T-helper 17 cell (primary cell): ENCODE measurements at places on chromosomes 1 and 21.

- DNase-seq: no peak
These were observed 4.1 kb downstream of the RWDD3 start for GRCh38 chr1:95237981-95238703.

- no peak for DNase-seq
These were observed 33.9 kb upstream of the IPO9 start for GRCh38 chr1:201795066-201795465.

DNA sequence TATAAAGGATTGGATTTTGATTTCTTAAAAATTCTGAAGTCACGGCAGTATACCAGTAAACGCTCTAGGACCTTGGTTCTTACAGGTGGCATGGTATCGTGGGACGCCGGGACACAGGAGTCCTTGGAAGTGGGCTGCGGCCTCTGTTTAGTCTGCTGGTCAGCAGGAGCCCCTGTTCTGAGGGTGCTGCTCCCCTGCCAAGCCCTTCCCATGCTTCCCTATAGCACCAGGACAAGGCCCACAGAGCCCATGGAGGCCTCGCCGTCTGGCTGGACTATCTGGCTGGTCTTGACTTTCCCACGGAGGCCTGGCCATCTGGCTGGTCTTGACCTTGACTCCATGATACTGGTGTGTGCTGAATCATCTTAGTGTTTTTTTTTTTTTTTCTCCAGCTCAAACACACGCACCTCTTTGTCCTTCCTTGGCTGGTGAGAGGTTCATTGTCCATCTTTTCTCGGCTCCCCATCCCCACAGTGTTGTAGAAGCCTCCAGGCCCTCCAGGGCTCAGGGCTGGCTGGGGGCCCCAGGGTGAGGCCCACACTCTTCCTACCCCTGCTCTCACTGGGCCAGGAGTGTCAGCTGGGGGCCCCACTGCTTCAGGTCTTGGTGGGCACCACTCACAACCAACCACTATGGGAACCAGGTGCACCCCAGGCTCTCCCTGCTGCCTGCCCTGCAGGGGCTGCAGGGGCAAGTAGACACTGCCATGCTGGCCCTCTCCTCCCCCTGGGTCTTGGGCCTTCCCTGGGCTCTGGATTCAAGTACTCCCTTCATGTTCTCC lies 16.5 kb upstream of the TTC34 start:
- DNase-seq: no peak

- no peak for DNase-seq
These were observed 3.3 kb upstream of the EPHA2 start for GRCh38 chr1:16158993-16159831.

GRCh38 chr1:246218686-246219085 lies 288.4 kb downstream of the SMYD3 start:
- DNase-seq: no peak

- no peak for DNase-seq
These were observed 49.4 kb downstream of the WDR4 start for GRCh38 chr21:42829954-42830353.

DNA sequence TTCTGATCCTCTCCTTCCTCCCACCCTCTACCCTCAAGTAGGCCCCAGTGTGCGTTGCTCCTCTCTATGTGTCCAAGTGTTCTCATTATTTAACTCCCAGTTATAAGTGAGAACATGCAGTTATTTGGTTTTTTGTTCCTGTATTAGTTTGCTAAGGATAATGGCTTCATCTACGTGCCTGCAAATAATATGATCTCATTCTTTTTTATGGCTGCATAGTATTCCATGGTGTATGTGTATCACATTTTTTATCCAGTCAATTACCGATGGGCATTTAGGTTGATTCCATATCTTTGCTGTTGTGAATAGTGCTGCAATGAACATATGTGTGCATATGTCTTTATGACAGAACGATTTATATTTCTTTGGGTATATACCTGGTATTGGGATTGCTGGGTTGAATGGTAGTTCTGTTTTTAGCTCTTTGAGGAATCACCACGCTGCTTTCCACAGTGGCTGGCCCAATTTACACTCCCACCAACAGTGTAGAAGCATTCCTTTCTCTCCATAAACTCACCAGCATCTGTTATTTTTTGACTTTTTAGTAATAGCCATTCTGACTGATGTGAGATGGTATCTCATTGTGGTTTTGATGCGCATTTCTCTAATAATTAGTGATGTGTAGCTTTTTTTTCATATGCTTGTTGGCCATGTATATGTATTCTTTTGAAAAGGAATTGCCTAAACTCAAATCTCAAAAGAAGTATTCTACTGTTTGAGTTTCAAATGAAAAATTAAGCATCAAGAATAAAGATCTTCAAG lies 116.9 kb downstream of the ETS2 start:
- no peak for DNase-seq

DNA sequence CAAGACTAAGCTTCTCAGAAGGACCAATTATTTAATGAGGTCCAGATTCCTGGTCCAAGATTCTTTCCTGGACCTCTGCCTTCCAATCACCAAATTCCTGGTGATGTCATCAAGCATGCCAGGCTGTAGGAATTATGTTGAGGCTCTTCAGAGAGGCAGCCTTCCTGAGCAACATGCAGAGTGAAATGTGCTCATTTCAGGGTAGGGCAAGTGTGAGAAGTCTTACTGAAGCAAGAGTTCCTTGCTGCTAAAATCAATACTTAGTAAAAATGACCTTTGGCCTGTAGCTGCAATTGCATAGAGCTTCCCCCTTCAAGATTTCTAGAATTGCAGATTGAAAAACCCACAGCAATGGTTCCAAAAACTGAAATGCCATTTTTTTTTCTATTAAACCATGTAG lies 31.7 kb upstream of the BCAR3 start:
- no peak for DNase-seq

DNA sequence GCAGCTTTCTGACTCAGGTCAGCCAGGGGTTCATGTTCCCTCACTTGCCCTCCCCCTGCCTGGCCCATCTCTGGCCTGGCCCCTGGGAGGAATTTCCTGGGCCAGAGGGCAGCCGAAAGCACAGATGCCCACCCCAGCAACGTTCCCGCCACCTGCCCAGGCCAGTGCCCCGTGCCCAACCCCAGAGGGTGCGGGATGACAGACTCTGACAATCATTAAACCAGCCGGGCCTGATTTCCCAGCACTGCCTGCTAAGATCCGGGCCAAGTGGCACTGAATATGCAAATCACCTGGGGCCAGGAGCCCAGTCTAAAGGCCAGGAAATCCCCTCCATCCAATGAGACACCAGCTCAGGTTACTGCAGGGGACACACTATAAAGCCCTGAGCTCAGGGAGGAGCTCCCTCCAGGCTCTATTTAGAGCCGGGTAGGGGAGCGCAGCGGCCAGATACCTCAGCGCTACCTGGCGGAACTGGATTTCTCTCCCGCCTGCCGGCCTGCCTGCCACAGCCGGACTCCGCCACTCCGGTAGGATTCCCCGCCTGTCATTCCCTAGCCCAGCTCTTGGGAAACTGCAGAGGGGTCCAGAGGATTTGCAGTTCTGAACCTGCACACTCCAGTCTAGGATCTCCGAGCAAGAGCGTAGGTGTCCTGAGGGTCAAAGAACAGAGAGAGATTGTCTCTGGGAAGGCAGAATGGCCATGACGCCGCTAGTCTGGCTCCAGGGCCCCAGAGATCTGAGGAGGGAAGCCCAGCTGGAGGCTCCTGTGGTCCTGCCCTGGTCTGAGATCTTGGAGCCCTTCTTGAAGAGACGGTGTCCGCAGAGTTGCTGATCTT lies at the start of gene ELF3:
Gene ELF3, plus strand, starts transcription at position 408 of the 836 bp plus-strand sequence. CDS start 550 bp downstream, outside the sequence.
- DNase-seq: no peak

DNA sequence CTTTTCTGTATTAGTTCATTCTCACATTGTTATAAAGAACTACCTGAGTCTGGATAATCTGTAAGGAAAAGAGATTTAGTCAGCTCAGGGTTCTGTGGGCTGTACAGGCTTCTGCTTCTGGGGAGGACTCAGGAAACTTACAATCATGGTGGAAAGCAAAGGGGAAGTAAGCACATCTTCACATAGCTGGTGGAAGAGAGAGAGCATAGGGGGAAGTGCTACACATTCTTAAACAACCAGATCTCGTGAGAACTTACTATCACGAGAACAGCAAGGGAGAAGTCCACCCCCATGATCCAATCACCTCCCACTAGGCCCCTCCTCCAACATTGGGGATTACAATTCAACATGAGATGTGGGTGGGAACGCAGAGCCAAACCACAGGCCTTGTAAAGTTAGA lies 37.9 kb upstream of the AHCTF1 start:
- DNase-seq: no peak

- DNase-seq: no peak
These were observed 89.8 kb downstream of the OLFML2B start for GRCh38 chr1:161933592-161934588.

DNA sequence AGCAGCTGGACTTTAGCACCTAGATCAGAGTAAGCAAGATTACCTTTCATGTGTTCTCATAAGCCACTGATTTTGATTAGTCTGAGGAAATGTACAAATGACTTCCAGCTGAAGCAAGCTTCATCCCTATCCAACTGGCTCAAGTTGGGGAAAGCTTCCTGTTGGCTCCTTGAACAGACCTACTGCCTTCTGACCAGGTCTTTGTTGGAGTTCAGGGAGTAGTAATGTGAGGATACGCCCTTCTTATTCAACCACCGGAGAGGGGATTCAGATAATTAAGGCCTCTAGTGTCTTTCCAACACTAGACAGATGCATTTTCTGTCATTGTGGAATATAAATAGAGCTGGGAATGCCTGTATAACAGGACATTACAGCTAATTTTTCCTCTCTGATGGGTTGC lies 268.9 kb downstream of the TGFB2 start:
- no peak for DNase-seq

GRCh38 chr21:38599381-38599975 lies 101.2 kb upstream of the ERG start:
- no peak for DNase-seq

- no peak for DNase-seq
These were observed 15.6 kb upstream of the TTLL10 start for GRCh38 chr1:1157914-1158710.

DNA sequence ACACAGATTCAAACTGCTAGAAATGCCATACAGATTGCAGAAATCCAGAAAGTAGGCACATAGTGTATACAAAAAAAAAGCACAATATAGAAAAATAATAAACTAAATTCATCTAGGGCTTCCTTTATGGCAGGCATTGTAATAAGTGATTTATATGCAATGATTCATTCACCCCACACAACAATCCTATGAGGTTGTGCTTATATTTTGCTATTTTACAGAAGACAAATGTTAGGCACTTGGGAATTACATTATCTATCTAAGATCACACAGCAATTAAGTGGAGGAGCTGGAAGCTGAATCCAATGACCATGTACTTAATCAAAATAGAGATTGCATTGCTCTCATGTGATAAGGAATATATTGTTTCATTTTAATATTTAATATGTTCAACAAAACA lies 225.7 kb upstream of the KCNK2 start:
- DNase-seq: no peak

- no peak for DNase-seq
These were observed 44.4 kb upstream of the SCCPDH start for GRCh38 chr1:246679794-246680177.

DNA sequence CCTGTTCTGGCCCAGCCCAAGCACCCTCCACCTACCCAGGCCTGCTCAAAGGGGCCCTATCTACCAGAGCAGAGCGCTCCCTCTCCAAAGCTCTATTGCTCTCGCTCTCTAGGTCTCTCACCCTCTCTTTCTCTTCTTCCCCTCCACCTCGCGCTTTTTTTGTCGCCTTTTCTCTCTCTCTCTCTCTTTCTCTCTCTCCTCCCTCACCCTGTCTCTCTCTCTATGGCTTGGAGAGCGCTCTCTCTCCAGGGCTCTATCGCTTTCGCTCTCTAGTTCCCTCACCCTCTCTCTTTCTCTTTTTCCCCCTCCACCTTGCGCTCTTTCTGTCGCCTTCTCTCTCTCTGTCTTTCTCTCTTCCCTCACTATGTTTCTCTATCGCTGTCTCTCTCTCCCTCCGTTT lies 3.4 kb upstream of the ZNF678 start:
- DNase-seq: no peak

DNA sequence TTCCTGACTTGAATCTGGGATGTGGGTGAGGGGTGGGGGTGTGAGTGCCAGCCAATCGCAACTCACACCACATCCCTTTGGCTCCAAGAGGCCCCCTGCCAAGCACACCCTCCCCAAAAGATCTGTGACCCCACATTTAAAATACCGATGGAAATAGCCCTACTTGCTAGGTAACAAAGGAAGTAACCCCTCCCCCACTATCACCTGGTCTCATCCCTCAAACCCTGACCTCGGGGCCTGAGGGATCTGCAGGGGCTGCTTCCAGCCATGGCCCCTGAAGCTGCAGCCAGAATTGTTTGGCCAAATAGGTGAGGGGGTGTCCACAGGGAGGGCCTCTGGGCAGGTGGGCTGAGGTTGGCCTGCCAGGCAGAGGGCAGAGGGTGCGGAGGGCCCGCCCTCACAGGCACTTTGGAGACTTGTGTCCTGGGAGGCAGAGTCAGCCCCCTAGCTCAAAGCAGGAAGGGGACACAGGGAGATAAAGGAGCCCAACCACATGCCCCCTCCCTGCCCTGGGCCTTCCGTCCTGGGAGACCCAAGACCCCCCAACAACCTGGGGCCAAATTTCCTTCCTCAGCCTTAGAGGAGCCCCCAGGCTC lies 37.2 kb downstream of the SDC3 start:
- DNase-seq: no peak

DNA sequence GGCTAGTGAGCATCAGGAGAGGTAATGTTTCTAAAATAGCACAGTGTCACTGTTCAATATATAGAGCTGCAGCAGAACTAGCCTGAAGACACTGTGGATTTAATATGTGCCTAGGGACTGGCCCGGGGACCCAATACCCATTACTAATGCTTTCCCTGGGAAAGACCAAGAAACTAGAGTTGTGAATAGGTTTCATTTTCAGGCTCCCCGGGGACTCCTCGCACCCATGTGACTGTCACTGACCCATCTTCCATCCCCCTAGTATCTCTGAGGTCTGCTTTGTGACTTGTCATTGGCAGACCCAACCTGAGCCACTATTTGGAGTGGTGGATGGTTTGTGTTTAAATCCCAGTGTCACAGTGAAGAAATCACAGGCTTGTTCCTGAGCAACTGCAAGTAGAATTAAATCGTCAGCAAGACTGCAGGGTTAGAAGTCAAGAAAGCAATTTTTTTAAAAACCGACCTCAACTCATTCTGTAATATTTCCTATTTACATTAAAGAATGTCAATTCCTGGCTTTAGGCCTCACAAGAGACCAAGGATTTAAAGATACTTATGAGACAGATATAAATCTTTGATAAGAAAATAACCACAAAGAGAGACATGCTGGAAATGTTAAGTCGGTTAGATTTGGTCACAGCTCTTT lies 130.0 kb upstream of the TNR start:
- no peak for DNase-seq

DNA sequence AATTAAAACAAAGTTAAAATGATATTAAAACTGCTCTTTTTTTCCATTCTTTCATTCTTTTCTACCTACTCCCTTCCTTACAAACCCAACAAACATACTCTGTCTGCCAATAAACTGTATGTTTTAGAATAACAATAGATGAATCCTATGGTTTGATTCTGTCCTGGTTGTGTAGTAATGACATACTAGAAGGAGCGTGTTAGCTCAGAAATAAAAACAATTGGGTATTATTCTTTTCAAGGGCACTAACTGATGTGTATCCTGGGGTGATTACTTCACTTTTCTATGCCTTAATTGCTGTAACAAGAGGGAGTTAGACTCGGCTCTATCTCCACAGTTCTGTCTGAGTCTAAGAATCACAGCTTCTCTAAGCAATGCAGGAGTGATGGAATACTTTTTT lies 194.4 kb downstream of the GIPC2 start:
- DNase-seq: no peak

- DNase-seq: no peak
These were observed 180.2 kb upstream of the RUNX1 start for GRCh38 chr21:35229290-35229689.
